ENCODE measurements at places on chromosomes 11 and 22.

DNA sequence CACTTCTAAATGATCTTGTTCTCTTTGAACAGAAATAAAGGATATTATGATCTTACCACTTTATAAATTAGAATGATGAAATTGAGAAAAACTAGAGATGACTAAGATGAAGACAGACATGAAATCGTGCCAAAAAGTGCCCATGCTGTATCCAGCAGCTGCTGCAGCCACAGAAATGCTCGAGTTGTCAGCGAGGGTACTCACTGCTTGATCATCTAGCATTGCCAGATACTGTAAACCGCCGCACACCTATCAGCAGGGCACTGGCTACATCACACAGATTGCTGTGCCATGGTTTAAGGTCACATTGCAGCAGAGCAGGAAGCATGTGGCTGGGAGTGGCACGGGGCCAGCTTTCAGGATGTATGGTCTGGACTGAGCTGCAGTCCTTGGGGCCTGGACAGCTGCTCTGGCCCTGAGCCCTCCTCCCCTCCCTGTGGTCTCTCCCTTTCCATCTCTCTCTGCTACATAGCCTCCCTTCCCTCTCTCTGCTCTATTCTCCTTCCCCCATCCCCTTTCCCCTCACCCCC is 51.0 kb upstream of the SEPTIN5 start:
- no peak for DNase-seq

GRCh38 chr22:45832959-45833580 is 143.9 kb downstream of the WNT7B start:
- DNase-seq: no peak

- no peak for DNase-seq
These were observed 10.4 kb upstream of the ANO1 start for GRCh38 chr11:70067591-70068341.

- no peak for DNase-seq
These were observed 62.7 kb downstream of the CSNK2A3 start for GRCh38 chr11:11290354-11290753.

GRCh38 chr11:133719532-133720235 is 125.6 kb downstream of the SPATA19 start:
- DNase-seq: no peak

- DNase-seq: no peak
These were observed 87.2 kb upstream of the CADM1 start for GRCh38 chr11:115591380-115591779.

DNA sequence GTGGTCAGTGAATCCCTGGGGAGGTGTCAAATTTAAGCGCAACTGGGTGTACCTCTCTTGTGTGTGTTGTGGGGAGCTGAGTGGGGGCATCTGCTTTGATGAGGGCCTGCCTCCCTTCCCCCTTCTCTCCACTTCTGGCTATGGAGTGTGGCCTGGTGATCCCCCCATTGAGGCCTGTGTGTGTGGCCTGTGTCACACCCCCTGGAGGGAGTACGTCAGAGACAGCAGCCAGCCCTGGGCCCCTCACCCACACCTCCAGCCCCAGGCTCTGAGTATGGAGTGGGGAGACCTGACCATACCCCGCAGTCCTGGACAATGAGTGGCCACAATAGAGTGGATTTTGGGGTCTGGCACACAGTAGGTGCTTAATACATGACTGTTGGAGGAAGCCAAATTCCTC is 51.4 kb upstream of the EIF3D start:
- DNase-seq: no peak

GRCh38 chr11:90434858-90435257 is 212.0 kb upstream of the CHORDC1 start:
- DNase-seq: no peak

DNA sequence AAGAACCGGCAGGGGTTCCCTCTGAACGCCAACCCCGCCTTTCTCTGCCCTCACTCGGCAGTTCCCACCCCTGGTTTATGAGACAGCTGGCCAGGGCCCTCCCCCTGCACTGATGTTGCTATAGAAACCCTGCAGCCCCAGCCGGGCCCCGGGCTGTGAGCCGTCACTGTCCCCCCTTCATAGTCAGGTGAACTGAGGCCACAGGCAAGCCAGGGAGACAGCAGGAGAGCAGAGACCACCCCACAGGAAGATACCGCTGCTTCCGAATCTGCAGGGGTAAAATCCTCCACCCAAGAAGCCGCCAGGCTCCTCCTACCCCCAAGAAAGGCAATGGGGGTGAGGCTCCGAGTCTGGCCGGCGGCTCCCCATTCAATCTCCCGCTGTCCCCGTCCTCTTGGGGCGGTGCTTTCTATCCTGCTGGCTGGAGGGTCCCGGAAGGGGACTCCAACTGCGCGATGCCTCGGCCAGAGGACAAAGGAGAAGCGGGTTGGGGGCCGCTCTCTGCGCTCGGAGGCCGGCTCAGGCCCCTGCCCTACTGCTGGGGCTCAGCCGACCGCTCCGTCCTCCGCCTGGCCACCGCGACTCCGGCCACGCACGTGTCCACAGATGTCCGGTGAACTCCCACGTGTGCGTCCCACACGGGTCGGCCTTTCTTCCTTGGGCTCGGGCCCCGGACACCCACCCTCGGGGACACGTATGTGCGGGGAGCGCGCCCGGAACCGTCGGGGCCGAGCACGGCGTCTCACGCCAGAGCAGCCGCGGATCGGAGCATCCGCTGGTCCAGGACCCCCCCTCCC is 587 bp downstream of the SLC25A22 start:
- peak; percentile 60 for DNase-seq

- no peak for DNase-seq
These were observed 34.2 kb downstream of the ABTB2 start for GRCh38 chr11:34323601-34324000.

DNA sequence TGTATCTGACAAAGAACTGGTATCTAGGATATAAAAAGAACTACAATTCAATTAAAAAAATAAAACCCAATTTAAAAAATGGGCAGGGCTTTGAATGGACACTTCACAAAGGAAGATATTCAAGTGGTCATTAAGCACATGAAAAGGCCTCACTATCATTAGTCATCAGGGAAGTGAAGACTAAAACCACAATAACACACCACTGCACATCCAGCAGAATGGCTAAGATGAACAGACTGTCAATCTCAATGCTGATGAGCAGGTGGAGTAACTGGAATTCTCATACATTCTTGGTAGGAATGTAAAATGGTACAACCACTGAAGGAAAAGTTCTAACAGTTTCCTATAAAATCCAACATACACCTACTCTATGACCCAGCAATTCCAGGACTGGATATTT is 8.9 kb downstream of the HPS4 start:
- no peak for DNase-seq

GRCh38 chr11:110356762-110357671 is 60.6 kb upstream of the RDX start:
- DNase-seq: no peak

DNA sequence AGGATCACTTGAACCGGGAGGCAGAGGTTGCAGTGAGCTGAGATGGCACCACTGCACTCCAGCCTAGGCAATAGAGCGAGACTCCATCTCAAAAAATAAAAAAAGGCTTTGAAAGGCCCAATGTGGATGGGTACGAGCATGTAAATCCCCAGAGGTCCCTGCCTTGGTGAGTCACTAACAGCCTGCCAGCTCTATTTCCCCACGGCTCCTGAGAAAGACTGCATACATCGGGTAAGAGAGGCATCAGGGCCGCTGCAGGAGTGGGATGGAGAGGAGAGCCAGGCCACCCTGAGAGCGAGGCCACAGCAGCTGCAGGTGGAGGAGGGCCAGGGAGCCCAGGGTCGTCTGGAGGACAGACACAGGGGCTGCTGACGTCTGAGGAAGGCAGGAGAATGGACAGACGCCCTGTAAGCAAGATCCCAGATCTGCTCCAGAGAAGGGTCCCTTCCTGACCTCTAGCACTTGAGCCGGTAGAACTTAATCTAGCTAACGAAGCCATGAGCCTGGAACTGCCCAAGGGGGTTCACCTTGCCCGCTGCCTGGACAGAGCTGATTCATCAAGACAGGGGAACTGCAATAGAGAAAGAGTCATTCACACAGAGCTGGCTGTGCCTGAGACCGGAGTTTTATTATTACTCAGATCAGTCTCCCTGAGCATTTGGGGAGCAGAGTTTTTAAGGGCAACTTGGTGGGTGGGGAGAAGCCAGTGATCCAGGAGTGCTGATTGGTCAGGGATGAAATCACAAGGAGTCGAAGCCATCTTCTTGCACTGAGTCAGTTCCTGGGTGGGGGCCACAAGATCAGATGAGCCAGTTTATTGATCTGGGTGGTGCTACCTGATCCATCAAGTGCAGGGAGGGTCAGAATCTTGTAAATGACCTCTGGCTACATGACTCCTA is 5.1 kb upstream of the KRTAP5-9 start:
- DNase-seq: no peak

DNA sequence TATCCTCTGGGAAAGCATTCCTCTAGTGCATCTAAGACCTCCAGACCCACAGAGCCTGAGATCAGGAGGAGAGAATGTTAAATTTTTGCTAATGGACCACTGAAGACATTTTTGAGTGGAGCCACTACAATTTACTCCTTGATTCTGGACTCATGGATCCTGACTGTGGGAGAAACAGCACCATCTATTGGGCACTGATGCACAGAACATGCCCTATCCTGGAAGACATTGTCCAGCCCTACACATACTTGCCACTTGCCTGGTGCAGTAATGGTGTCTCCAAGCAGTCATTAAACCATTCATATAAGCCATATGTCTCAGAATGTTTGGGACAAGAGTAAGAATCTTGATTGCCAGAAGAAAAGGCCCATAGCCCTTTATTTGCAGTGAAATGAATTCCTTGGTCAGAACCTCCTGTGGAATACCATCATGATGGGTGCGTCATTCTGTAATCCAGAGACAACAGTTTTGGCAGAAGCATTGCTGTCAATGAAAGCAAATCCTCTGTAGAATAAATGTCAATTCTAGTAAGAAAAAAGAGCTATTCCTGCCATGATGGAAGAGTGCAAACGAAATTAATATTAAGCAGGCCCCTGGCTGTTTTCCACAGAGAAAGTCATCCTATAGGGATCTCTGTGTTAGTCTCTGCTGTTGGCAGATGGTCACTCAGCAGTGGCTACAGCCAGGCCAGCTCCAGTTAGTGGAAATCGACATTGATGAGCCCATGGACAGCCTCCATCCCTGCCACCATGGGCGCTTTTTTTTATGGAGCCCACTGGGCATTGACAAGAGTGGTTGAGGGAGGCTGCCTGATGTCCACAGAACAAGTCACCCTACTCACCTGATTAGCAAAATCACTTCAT is 43.5 kb downstream of the GGTLC2 start:
- peak; percentile 4 for DNase-seq

GRCh38 chr11:8794677-8795103 is 112.1 kb downstream of the RPL27A start:
- no peak for DNase-seq

- DNase-seq: no peak
These were observed 532.3 kb downstream of the BRD1 start for GRCh38 chr22:49295465-49295743.

GRCh38 chr11:115078461-115079438 is 400.4 kb downstream of the NXPE2 start:
- no peak for DNase-seq

GRCh38 chr11:84091212-84091986 is 805.2 kb upstream of the CCDC90B start:
- no peak for DNase-seq

DNA sequence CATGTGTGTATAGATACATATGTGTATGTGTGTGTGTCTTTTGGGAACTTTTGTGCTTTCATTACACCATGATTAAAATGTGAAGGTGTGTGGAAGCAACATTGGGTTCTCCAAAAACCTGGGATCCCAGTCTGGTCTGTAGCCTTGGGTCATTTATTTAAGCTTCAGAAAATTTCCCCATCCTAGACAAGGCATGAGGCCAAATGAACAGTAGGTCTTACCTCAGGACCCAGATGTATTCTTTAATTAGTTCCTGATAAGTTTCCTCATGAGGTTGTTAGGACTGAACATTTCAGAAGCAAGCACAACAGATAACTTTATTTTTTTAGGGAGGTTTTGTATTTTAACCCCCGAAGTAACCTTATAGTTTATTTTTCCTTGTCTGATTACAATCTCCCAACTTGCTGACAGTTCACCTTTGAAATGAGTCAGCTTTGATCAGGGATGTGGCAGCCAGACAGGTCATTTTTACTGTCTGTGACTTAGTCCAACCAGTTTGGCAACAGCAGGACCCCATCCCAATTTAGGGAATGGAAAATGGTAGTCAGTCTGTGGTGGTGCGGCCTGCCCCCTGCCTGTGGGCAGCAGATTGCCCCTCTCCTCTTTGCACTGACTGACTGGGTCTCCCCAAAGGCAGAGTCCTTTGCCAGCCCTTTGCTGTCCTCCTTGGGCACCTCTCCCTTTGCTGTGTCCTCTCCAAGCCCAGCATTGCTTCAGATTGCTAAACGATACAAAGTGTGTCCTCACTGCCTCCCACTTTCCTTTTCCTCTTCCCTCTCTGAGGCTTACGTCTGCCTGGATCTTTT is 88.3 kb downstream of the NAV2 start:
- no peak for DNase-seq

DNA sequence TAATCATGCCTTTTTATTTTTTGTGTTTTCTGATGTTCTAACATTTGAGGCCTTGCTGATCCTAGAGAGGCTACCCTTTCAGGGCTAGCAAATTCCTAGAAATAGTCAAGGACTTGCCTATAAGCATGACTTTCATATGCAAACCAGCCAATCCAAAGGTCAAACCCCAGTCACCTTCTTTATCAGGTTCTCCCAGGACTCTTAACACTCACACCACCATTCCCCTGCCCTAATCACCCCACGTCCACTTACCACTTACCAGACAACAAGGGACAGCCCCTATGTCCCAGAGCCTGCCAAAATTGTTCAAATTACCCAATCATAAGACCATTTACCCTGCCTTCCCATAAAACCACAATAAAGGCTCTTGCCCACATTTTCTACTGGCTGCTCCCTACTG is 1339.8 kb downstream of the LRRC4C start:
- no peak for DNase-seq

DNA sequence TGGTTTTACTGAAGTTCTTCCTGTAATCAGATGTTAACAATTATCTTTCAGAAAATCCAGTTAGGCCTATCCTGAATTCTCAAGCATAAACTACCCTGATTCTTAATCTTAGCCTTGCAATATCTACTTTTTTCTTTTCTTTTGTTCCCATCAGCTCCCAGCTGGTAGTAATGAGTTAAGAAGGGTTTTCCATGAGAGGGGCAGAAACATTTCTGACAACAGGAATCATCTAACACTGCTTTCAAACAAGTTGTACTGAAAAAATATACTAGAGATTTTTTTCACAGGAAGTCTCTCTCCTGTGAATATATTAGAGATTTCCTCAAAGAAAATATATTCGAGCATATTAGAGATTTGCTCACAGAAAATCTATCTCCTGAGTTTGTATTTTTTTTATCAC is 3.3 kb upstream of the TRIM6 start:
- no peak for DNase-seq

- no peak for DNase-seq
These were observed 532 bp upstream of the VSIG2 start for GRCh38 chr11:124752471-124753102.
